ENCODE measurements at places on chromosomes 11 and 22.

- no peak for DNase-seq
These were observed at the start of gene CD44 for GRCh38 chr11:35138943-35139721. Gene CD44, plus strand, starts transcription at chr11:35139171. Its CDS starts 133 bp downstream, at chr11:35139304.

DNA sequence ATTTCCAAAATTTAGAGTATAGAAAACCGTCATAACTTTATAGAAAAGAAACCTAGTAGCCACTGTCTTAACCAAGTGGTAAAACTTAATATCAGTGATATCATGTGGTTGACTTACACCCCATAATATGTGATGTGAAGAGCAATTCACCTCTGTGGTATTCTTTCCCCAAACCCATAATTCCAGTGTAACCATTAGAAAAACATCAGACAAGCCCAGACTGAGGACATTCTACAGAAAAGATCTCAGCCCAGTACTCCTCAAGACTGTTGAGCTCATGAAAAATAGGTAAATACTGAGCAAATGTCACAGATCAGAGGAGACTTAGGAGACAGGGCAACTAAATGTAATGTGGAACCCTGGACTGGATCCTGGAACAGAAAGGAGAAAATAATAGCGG is 134.6 kb downstream of the PGR start:
- DNase-seq = no peak

DNA sequence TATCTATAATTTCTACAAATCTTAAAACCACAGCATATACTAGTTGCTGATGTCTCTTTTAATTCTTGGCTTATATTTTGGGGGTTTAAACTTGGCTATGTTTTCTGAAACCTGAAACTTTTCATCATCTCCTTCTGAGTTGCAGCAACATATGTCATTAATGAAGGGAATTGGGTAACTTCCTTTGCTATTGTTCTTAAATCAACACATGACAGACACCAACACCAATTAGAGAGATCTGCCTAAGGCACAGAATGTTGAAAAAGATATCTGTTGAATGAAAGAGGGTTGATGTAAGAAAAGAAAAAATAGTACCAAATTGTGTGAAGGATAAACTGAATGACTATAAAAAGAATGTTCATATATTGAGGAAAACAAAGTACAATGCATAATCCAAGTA is 10.3 kb upstream of the GAS2 start:
- DNase-seq = no peak

- DNase-seq = no peak
These were observed 22.6 kb downstream of the IZUMO1R start for GRCh38 chr11:94326947-94327346.

DNA sequence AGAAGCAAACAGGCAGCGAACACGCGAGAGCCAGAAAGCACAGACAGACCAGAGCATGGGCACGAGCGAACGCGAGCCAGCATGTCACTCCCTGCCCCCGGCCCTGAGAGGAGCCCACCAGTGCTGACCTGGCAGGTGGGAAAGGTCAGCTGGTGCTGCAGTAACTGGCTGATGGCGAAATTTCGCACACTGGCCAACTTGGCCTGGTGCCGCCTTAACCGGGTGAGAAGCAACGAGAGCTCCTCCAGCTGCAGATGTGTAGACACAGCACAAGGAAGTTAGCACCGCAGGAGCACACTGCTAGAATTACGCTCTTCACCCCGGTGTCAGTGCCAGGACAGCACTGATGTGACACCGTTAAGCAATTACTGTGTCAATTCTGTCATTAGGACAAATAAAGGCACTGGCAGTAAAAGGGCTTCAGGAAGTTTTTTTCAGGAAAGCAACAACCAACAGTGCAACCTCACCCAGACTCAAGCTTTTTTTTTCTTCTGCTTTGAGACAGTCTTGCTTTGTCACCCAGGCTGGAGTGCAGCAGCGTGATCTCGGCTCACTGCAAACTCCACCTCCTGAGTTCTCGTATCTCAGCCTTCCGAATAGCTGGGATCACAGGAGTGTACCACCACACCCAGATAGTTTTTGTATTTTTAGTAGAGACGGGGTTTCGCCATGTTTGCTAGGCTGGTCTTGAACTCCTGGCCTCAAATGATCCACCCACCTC is 76.8 kb downstream of the C11orf58 start:
- DNase-seq = peak; percentile 75

GRCh38 chr11:102933627-102934026 is 21.9 kb downstream of the MMP13 start:
- no peak for DNase-seq

GRCh38 chr11:11252403-11252802 is 100.6 kb downstream of the CSNK2A3 start:
- no peak for DNase-seq

DNA sequence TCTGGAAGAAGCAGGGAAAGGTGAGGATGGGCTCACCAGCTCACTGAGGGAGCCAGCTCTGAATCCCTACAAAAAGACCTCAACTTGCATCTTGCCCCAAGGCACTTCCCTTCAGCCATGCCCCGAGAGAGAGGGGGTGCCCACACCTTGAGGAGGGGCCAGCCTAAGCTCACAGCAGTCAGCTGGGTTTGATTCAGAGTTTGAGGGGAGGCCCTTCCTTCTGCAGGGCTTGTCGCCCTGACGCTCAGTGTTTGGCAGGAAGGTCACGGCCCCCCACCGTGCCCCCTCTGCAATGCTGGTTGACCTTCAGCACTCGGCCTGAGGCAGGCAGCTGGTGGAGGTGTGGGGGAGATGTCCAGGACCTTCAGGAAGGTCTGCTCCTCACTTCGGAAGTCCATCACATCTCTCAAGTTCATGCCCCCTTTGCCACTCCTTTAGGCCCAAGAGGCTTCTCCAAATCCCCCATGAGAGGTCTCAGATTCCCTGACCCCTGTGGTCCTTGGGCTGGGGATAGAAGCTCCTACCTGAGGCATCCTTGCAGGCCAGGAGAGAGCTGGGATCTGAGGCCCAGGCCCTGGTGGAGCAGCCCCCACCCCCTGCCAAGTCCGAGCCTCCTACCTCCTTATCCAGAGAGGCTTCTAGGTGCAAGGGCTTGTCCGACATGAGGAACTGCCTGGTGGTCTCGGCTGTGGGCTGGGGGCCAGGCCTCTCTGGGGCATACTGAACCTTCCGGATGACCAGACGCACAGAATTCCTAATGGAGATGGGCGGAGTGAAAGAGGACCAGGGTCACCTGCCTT is 37.6 kb downstream of the TPBGL start:
- DNase-seq = no peak

DNA sequence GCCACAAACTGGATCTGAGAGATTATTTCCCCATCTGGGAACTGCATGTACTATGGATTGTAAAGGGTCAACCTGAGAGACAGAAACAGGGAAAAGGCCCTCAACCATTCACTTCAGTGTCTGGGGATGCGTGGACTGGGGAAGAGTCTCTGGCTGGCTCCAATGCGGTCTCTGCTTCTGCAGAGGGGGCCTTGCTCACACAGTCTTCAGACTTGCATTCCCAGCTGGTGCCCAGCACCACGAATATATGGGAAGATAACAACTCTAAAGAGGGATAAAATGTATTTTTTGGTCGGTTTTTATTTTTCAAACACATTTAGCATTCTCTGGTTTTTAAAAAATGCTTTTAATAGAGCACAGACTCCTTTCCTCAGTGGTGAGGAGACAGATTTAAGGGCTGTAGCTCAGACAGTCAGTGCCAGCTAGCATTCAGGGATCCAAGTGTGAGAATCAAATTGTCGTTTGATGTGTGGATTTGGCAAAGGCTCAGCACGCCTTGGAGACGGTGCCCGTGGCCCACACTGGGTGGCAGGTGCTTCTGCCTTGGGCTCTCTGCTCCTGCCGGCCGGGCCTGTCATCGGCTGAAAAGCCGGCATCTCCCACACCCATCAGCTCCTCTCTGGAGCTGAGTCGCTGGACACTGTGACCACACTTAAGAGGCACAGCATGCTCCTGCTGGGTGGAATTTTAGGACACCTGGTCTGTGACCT is 8.0 kb upstream of the EFCAB6 start:
- no peak for DNase-seq

DNA sequence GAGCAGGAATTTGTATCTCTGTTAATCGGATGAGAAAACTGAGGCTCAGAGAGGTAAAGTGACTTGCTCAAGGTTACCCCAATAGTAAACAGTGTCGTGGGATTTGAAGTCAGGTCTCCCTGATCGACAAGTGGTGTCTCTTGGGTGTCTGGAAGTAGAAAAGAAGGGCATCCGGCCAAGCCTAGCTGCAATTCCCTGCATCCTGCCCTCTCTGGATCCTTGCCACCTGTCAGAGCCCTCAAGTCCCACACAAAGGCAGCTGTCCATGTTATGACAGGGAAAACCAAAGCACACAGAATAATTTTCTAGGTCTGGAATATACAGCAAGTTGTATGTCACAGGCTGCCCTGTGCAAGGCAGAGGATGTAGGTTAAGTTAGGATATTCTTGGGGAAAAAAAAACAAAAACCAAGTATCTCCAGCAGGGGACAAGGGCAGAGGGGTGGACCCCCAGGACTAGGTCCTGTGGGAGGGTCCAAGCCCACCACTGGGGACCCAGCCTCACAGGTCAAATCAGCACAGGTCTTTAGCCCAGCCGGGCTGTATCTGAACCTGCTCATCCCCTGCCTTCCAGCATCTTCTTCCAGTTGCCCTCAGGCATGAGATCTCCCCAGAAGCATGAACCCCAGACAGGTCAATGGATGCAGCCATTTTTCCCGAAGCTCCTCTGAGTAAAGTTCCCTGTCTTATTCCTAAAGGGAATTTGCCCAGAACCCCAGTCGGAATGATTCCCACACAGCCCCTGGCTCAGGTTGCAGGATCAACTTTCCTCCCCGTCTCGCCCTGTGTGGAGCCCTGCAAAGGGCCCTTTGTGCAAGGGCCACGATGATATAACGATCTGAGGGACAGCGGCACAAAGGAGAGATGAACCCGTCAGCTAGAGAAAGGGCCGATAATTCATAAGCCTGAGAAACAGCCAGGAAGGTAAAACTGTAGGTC is 15.0 kb downstream of the USH1C start:
- no peak for DNase-seq

DNA sequence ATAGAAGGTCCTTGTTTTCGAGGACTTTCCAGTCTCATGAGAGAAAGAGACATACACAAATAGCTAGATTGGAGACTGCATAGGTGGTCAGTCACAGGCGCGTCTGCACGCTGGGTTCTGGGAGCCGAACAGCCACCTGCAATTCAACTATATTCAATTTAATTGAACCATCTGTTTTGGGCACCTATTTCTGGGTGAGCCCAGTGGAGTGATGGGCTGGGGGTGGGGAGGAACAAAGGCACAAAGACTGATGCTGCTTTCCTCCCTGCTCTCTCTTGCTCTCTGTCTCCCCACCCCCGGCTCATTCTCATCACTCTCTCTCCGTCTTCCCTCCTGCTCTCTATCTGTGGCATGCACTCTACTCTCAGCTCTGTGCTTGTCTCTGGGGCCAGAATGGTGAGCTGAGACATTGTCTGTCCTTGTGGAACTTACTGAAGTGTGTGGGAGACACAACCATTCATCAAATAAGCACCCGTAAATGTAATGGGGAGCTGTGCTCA is 48.1 kb upstream of the B3GAT1 start:
- no peak for DNase-seq

Measured in anterior cingulate cortex (tissue), 58 donors.